Left ventricle myocardium inferior (tissue), 1 donor: ENCODE measurements at places on chromosomes 2 and 18. TPM values are rescaled to one million over a fixed set of nuclear protein-coding genes. Genes with fewer than 3 reads are reported as not detected.

Gene TRABD2A
- total RNA-seq: 0.49 TPM

Gene UGT1A1
- not detected for total RNA-seq

Gene REG1B
- total RNA-seq: not detected

Gene PLB1
- 2.4 TPM for total RNA-seq

Gene VAMP8
- 15.5 TPM for total RNA-seq

Gene AMER3
- not detected for total RNA-seq

Gene KLF11
- total RNA-seq: 20.8 TPM

Gene ERLEC1
- 44.3 TPM for total RNA-seq

Gene ANO7
- 0.80 TPM for total RNA-seq

Gene ZNF396
- 0.71 TPM for total RNA-seq

Gene MEX3C
- total RNA-seq: 17.2 TPM

Gene FBXO15
- total RNA-seq: not detected

Gene CIB4
- not detected for total RNA-seq

Gene FAHD2B
- 34.1 TPM for total RNA-seq

Gene ANKRD30B
- total RNA-seq: not detected

Gene SIX3
- total RNA-seq: not detected

Gene TPO
- 7.1 TPM for total RNA-seq

Gene RTP5
- total RNA-seq: not detected

Gene LPIN2
- total RNA-seq: 8.2 TPM

Gene TRIB2
- 31.1 TPM for total RNA-seq

Gene EMX1
- total RNA-seq: not detected

Gene GBX2
- not detected for total RNA-seq

Gene ATP8B1
- total RNA-seq: 8.6 TPM

Gene HOXD1
- total RNA-seq: not detected

Gene VIL1
- not detected for total RNA-seq

Gene DUSP11
- 10.6 TPM for total RNA-seq

Gene C2orf78
- not detected for total RNA-seq

Gene LAMA1
- not detected for total RNA-seq

Gene TSPYL6
- total RNA-seq: 0.08 TPM

Gene CRYBA2
- not detected for total RNA-seq

Gene IL1F10
- not detected for total RNA-seq

Gene IL1RN
- 0.33 TPM for total RNA-seq

Gene SAG
- not detected for total RNA-seq

Gene CYP26B1
- 1.5 TPM for total RNA-seq

Gene DLX1
- total RNA-seq: not detected

Gene IL36A
- total RNA-seq: not detected

Gene COLEC11
- total RNA-seq: 4.9 TPM

Gene FTCDNL1
- total RNA-seq: 2.7 TPM

Gene MAP3K19
- total RNA-seq: not detected

Gene ANKAR
- 9.9 TPM for total RNA-seq

Gene SCN2A
- 0.08 TPM for total RNA-seq

Gene SPR
- 53.5 TPM for total RNA-seq

Gene AAMP
- total RNA-seq: 50.5 TPM

Gene GALNT14
- total RNA-seq: 0.14 TPM

Gene ERBB4
- total RNA-seq: 8.3 TPM
